ENCODE measurements at places on chromosomes 3 and 15.

GRCh38 chr15:71649894-71650293 is 160.5 kb upstream of the NR2E3 start:
- peak; percentile 27 for DNase-seq

DNA sequence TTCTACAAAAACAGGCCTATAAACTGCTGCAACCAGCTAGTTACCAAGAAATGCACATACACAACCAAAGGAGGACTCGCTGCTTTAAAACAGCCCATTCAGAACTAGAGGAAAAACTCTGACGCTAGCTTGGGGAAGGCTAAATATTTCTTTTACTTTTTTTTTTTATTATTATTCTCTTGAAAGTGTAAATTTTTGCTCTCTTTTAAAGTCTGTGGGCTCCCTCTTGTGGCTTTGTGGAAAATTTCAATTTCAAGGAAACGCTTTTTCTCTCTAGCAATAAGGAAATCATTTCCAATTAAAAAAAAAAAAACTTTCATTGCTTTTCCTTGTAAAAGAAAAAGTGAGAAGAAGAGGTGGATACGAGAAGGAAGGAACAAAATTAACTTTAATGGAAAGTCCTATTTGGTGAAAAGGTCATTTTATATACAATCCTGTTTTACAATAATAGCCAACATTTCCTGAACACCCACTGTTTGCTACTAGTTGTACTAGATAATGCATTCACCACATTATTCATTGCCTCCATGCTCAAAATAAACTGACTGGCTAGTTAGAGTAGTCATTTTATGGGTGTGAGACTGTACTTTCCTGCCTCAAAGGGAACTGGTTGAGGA is 51.2 kb upstream of the SAMMSON start:
- peak; percentile 21 for DNase-seq

GRCh38 chr3:156388497-156389448 is 166.1 kb downstream of the SSR3 start:
- DNase-seq, result peak; percentile 42

- DNase-seq, result peak; percentile 32
These were observed 84.0 kb downstream of the FILIP1L start for GRCh38 chr3:100030346-100030745.

- no peak for DNase-seq
These were observed 11.7 kb downstream of the MRPL3 start for GRCh38 chr3:131491084-131491483.

GRCh38 chr3:134216191-134216764 is 34.4 kb downstream of the RYK start:
- DNase-seq, result no peak

DNA sequence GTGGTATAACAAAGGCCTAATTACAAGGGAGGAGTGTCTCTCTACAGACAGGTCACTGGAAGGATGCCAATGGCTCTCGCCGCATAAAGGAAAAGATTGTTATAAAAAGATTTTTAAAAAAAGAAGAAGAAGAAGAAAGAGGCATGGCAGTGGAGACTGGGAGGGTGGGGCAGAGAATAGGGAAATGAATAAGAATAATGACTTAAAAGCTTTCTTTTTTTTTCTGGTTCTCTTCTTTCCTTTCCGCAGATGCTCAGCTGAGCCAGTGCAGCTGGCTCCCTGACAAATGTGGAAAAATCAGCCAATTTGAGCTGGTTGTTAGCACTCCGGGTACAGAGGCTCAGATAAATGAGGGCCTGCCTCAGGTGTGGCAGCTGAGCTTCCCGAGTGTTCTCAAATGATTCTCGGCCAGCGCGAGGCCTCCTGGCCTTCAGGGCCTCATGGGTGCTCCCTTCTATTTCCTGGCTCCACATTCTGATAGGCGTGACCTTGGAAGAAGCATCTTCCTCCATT is 234.1 kb downstream of the RORA start:
- DNase-seq, result no peak

GRCh38 chr3:151639418-151639740 is 94.3 kb upstream of the AADACL2 start:
- DNase-seq, result no peak

- DNase-seq, result no peak
These were observed 307.3 kb downstream of the SV2B start for GRCh38 chr15:91407269-91407889.

DNA sequence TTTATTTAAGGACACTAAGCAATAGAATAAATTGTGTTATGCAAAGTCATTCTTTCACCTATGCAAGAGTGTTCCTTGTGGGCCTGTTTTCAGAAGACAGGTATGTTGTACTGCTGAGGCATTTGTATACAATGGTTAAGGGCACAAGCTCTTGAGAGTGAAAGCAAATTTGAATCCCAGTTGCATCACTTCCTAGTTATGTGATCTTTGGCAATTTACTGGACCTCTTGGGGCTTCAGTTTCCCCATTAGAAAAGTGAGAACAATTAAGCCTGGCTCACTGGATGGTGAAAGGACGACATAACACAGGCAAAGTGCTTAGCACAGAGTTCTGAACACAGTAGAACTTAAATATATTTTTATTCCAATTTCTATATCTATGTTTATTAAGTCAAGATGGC is 117.4 kb downstream of the EFHB start:
- no peak for DNase-seq

- DNase-seq, result no peak
These were observed 198.9 kb upstream of the LPP start for GRCh38 chr3:187954873-187955586.

DNA sequence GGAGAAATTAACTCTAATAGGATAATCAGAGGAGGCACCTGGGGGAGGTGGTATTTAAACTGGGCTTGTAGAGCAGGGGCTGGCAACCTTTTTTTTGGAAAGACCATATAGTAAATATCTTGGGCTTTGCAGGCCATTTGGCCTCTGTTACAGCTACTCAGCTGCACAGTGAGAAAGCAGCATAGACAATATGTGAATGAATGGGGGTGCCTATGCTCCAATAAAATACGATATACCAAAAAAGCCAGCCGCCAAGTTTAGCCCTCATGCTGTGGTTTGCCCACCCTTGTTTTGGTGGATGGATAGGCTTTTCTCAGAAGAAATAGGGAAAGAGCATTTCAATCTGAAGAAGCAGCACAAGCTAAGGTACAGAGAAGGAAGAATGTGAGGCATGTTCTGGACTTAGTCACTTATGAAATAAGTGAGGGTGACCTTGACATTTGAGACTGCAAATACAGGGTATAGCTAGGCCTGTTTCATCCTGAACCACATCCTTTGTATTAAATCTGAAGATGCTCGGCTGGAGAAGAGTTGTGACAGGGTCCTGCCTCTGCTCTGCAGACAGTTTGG is 131.0 kb upstream of the NR2E3 start:
- no peak for DNase-seq

DNA sequence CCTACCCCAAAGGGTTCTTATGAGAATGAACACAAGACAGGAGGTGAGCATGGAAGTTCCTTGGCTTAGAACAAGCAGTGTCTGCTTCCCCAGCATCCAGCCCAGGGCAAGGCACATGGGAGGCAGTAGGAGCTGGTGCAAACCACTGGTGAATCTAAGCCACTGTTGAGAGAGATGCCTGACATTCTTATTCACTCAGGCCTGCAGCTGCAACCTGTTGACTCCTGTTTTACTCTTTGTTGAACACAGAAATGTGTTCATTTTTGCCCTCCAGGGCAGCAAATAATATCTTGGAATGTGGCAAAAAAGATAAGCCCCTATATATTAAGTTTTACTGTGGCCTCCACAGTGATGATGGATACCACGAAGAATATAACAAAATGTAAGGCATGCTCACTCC is 8.9 kb upstream of the PAK6 start:
- DNase-seq, result no peak

DNA sequence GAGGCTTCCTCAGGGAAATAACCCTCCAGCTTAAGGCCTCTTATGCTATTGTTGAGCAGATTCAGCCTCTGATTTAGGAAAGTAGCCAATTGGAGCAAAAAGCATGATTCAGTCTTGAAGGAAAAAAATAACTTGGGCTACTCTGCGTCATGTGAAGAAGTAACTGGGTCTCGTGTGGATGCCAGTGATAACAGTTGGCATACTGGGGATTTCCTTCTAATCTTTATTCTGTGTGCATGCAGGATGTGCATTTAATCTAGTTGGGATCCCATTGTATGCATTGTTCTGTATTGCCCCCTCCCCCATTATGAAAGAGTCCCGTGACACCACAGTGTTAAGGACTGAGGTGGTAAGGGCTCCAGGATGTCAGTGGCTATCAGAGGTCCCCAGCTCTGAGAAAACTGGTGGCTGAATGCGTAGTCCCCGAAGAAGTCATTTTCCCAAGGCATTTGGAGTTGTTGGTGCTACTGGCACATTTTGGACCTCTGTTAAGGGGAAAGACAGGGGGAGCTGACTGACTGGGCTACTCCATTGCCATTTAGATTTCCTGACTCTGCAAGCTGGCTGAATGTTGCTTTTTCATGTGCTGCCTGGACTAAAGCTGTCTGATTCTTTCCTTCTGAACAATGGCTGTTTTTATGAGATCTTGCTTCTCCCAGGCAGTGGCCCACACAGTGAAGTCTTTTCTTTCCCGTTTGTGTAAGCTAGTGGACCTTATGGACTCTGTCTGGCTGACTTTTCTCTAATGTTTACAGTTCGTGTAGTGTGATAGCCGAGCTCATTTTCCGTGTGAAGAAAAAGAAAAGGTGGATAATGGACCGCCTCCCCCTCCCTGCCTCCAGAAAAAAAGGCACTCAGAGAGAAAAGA is 38.4 kb upstream of the TRAK1 start:
- DNase-seq, result no peak

GRCh38 chr3:43288850-43289249 is 2.5 kb downstream of the SNRK start:
- DNase-seq, result no peak

DNA sequence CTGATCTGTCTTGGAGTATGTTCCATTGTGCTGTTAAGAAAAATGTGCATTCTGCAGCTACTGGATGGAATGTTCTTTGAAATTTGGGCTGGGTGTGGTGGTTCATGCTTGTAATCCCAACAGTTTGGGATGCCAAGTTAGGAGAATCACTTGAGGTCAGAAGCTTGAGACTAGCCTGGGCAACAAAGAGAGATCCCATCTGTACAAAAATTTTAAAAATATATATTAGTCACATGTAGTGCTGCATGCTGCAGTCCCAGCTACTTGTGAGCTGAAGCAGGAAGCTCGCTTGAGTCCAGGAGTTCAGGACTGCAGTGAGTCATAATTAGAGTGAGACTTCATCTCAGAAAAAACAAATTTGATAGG is 62.8 kb upstream of the PLSCR4 start:
- peak; percentile 5 for DNase-seq

GRCh38 chr3:161420746-161421145 is 49.4 kb upstream of the SPTSSB start:
- no peak for DNase-seq

GRCh38 chr15:95409211-95409610 is 921.3 kb upstream of the NR2F2 start:
- no peak for DNase-seq

DNA sequence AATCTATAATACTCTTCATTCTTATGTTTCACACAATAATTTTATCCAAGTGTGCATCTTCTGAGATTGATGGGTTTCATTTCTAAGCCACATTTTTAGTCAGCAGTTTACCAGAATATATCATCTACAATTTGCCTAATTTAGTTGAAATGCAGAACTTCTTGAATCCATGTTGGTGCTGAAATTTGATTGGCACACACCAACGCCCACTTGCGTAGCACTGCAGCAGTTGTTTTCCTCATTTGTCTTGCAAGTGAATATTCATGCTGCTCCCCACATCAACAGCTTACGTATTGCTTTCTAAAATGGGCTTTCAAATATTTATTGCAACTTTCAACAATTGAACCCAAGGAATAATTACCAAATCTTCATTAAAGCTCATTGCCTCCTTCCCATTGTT is 87.8 kb upstream of the CTDSPL start:
- no peak for DNase-seq

DNA sequence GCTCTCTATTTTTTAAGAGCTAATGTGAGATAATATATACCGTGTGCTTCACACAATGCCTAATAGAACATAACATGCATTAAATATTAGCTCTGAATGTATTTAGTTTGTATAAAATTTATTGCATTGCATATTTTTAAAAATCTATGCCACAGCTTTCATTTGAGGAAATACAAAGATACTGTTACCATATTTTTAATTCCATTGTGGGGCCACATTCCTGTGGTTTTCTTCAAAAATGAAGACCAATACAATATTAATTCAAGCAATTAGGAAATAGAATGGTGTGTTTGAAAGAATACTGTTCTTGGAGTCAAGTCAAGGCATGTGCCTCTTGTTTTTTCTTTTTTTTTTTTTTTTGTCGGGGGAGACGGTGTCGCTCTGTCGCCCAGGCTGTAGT is 95.4 kb upstream of the CADPS start:
- no peak for DNase-seq

DNA sequence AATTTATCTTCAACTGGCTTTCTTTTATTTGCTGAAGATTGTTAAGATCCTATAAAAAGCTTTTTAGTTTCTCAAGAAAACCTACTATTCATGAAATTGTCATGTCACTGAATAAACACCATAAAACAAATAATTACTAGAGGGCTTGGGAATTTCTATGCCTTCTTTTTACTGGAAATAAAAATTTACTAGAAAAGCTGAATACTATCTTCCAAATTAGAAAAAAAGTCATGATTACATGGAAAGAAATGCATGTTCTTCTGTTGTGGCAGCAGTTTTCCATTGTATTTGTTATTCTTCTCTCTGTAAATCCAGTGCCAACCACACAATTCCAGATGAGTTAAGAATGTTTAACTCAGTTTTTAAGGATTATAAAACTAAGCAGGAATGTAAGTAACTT is 153.8 kb downstream of the RAP2B start:
- DNase-seq, result no peak

- no peak for DNase-seq
These were observed 194.8 kb downstream of the XXYLT1 start for GRCh38 chr3:195075941-195076875.

DNA sequence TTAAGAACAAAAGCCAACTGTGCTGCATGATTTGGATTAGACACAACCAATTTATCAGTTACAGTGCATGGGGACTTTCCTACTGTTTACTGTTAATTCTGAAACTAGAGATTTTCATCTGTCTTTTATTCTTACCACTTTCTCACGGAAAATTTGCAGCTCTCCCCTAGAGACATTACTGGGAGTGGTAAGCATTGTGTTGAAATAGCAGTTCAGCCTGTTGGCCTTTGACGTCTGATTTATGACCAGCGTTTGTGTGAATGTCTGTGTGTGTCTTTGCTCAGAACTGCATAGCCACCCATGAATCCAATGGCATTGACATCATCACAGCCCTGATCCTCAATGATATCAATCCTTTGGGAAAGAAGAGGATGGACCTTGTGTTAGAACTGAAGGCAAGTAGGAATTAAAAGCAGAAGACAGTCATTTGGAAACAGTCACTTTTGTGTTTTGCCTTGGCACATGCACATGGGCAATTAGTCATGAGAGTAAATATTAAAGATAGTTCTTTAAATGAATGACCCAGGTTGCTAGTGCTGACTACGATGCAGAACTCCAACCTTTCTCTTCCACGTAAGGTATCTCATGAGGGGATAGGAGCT is 202.2 kb upstream of the BHLHE40 start:
- peak; percentile 94 for DNase-seq

GRCh38 chr15:73683777-73684580 is at the start of gene CD276:
CD276 (plus strand) TSS chr15:73684383; CDS start chr15:73699640, 15,257 bp downstream.
- DNase-seq, result no peak

Data from GM12865 (cell line).